ENCODE measurements at places on chromosomes 2 and 18.

DNA sequence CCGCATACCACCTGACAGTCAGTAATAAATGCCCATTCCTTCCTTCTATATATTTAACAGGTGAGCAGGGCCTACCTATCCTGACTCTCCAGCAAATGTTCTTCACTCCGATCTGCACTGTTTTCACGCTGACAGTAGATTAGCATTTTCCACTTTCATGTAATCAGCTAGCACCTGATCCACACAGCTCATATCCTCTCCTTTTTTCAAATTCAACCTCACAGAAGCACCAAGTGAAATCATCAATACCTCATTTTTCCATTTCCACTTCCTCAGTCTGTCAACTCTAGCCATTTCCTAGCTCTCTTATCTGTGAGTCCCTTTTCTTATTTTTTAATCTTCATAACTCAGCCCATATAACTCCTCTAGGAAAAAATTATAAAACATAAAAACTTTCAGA lies 402.8 kb downstream of the ZEB2 start:
- DNase-seq: peak; percentile 42

GRCh38 chr2:155256803-155257202 lies 558.3 kb downstream of the KCNJ3 start:
- DNase-seq: no peak

- DNase-seq: no peak
These were observed 922.5 kb downstream of the SUCLG1 start for GRCh38 chr2:83536556-83536955.

GRCh38 chr2:65453916-65454315 lies 21.5 kb upstream of the SPRED2 start:
- no peak for DNase-seq

GRCh38 chr2:127006962-127007361 lies 100.0 kb downstream of the BIN1 start:
- no peak for DNase-seq

DNA sequence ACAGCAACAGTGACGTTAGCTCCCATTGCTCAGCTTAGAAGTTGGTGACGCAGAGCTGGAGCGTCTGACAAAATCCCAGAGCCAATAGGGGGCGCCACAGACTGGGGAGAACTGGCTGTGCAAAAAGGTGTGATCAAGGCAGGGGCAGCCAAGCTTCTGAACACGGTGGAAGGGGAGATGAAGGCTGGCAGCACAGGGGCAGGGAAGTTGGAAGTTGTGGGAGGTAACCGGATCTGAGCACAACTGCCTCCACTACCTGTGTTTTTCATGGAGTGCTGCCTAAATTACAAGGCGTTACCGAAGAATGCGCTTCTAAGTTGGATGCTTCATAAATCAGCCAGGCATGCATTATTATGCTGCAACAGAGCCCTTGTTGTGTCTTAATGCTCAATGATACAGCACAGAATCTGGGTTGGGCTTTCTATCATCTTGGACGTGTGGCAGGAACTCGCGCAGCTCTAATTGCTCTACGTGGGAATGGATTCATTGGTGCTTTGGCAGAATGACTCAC lies 370.0 kb downstream of the SLC4A3 start:
- peak; percentile 36 for DNase-seq

- DNase-seq: no peak
These were observed 628.0 kb downstream of the ZEB2 start for GRCh38 chr2:143891879-143892308.

DNA sequence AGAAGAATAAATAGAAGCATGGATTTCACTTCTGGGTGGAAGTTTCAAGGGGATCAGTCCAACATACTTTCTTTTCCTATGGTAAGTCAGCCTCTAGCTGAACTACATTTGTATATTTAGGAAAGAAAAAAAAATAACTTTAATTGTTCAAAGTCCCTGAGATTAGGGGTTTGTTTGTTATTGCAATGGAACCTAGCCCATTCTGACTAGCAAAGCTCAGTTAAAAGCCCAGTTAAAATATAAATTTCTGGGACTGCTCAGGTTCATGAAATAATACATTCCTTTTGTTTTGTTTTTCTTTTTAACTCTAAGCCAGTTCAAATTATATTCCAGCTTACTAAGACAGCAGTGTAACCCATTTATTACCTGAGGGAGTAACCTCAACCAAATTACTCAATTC lies 2069.6 kb upstream of the CELF4 start:
- DNase-seq: no peak

DNA sequence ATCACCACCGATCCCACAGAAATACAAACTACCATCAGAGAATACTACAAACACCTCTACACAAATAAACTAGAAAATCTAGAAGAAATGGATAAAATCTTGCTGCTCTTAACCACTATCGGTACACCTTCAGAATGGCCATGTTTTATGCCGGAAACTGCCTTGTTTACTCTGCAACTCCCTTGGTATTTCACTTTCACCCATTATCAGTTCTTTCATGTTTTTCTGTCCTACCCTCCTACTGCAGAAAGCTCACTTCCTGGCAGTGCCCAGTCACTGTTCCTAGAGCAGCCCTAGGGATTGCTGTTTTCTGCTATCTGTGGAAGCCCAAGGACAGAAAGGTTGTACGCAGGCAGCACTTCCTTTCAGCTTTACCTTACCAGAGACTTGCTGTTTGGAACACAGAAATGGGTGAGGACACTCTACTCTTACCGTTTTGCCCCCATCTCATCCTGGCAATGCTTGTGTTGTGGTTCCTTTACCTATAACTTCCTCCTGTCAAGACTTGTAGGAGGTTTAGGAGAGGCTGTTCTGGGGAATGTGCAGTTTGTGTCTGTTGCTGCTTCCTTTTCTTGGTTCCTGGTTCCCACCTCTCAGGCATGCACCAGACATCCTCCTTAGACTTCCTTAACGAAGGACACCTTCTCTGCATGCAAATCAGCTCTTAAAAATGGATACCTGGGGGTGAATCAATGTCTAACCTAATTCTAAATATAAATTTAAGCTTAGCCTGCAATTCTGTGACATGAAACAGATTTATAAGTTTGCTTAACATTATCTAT lies 394.4 kb downstream of the SPAG16 start:
- DNase-seq: no peak

GRCh38 chr2:137525641-137526190 lies 438.6 kb upstream of the HNMT start:
- DNase-seq: no peak

- DNase-seq: no peak
These were observed 13.3 kb downstream of the PPP4R3B start for GRCh38 chr2:55604027-55604565.

DNA sequence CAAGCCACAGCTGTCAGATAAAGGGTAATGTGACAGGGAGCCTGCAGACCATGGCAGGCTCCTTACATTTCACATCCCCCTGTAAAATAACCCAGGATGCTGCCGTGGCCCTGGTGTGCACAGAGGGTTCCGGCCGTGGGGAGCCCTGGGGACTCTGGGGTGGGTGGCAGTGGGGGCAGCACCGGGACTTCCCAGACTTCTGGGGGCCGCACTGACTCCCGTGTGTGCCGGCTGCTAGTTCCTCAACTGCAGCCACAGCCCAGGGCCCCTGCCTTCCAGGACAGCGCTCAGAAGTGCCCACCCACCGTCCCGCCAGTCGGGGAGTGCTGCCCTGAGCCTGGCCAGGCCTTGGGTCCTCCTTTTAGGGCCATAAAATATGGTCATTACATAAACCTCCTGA lies 56.5 kb downstream of the CIB4 start:
- DNase-seq: no peak

DNA sequence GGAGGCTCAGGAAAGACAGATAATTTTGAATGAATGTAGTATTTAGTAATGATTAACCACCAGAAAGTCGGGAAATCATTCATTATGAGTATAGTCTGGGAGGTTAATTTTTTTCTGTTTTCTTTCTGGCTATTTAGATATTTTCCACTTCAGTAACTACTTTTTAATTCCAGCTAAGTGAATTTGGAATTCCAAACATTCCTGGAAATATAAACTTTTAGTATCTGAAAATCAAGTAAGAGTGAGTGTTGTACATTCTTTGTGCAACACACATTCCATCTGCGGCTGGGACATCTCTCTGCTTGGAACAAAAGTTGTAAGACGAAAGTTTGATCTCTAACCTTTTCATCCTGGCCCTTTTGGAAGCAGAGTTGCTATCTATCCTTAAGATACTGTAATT lies 275.7 kb upstream of the SPRED2 start:
- no peak for DNase-seq

DNA sequence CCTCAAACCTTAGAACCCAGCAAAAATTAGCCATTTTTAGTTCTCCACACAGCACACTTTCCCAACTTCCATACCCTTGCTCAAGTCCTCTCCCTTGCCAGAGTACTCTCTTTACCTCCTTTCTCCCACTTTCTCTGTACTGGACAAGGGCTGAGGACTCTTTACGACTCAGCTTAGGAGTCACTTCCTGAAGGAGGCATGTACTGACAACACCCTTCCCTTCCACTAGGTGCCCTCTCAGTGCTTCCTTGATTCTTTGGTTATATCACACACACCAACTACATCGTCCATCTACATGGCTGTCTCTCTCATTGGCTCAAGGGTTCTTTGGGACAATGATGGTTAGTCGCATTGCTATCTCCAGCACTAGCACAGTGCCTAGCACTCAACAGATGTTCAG lies 5.2 kb upstream of the C18orf63 start:
- DNase-seq: no peak

DNA sequence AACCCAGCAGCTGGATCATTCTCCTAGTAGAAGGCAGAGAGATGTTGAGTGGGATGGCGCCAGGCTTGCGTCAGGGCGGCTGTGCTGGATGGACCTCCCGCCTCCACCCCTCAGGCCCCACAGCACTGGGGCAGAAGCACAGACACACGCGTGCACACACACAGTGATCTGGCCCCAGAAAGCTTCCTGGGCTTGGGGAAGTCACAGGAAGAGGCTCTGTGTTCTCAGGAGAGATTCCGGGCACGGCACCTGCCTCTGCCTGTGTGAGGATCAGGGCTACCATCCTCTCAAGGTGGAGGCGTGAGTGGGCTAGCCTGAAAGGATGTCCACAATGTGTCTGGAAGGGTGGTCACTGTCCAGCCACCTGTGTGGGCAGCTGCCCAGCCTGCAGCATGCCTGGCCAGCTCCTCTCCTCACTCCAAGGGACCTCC lies 229.8 kb upstream of the HS6ST1 start:
- DNase-seq: no peak

DNA sequence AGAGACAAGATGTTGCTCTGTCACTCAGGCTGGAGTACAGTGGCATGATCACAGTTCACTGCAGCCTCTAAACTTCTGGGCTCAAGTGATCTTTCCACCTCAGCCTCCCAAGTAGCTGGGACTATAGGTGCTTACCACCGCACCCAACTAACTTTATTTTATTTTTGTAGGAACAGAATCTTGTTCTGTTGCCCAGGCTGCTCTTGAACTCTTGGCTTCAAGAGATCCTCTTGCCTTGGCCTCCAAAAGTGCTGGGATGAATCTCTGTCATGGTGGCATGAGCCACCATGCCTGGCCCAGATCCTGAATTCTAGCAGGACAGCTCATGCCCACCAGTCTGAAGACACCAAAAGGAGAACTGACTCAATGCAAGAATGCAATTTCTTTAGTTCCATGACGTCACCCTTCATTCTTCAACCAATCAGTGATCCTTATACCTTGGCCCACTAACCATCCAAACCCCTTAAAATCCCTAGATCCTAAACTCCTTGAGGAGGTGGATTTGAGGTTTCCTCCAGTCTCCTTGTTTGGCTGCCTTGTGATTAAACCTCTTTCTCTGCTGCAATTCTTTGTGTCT lies 25.6 kb upstream of the CXXC1 start:
- DNase-seq: no peak

DNA sequence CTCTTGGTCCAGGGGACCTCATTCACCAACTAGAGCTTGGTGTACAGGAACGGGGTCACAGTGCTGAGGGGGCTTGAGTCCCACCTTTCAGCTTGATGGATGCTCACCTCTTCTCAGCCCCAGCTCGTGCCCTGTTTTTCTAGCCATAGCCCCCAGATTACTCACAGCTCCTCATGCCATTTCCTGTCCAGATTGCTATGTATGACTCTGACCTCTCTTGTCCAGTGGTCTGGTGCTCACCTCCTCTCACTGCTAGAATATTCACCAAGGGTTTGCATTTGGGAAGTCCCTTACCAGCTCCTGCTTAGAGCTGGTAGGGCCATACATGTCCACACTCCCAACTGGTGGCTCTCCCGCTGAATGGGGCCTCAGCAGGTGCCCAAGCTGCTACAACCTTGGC lies 5.9 kb downstream of the LBX2 start:
- no peak for DNase-seq

GRCh38 chr18:26082475-26082874 lies 7.9 kb downstream of the SS18 start:
- DNase-seq: no peak

GRCh38 chr2:184834699-184835397 lies 236.5 kb downstream of the ZNF804A start:
- no peak for DNase-seq

DNA sequence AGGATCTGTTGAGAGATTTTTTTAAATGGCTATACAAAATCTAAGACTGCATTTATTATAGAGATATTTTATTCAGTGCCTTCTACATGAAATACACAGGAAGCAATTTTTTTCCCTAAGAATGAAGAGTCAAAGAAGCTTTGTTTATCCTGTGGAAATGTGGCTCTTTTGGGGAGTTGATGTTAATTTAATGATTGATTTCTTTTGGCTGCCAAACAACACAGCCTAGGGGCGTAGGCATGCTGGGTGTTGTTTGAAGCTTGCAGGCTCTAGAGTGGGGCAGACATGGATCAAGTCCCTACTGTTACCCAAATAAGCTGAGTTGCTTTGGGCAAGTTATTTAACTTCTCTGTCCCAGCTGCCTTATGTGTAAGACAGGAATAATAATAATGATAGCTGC lies 21.1 kb upstream of the PLEK start:
- no peak for DNase-seq

DNA sequence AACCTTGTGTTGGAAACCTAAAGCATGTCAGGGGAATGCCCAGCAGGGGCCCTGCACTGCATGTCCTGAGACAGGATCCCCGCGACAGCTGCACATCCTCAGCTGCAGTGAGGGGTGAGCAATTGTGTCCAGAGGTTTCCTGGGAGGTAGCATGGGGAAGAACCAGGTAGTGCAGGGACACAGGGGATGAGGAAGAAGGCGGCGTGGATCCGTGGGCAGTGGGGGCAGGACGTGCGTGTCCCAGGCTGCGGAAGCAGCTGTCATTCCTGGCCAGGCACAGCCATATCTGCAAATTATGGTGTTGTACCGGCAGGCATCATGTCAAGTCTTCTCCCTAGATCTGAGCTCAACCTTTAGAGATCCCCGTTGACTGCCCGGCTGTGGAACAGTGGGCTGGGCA lies 238.2 kb upstream of the MYT1L start:
- no peak for DNase-seq

DNA sequence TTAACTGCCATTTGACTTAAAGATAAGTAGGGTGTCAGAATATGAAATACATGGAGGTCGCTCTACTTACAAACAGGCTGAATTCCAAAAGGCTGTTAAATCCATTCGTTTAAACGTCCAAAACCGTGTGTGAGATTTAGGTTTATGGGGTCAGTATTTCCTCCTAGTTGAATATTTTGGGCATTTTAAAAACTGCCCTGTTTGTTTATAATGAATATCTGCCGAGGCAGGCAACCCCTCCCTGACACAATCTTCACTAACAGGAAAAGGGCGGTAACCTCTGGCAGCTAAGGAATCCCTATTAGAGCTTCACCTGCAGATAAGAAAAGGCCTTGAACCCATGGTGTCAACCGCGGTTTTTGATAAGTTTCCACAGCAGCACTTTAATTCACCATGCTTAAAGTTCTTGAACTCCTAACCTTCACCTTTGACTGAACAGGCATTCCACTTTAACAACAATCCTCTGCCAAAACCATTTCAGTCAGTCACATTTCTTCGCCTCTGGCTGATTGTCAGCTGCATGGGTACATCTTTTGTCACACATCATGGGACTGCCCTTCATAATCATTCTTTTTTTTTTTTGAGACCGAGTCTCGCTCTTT lies 17.8 kb downstream of the TRAK2 start:
- no peak for DNase-seq
